ENCODE measurements at places on chromosomes 5 and 9.
A peak's percentile ranks its signal among the peaks of the same experiment; 100 is the strongest.

DNA sequence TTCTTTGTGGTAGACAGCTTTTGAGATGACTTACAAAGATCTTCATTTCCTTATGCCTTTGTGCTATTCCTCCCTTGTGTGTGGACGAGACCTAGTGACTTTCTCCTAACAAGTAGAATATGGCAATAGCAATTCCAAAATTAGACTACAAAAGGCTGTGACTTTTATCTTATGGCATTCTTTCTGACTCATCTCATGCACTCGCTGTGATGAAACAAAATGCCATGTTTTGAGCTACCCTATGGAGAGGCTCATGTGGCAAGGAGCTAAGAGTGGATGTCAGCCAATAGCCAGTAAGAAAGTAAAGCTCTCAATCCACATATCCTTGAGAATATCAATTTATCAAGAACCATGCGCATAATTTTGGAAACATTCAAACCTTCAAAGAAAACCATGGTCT is 380.5 kb upstream of the SMC2 start:
- H3K4me3 ChIP-seq = no peak overlapping the region
- no peak for DNase-seq
- no peaks in the 10 kb centered on the region for H3K4me1 ChIP-seq
- no peaks in the 10 kb centered on the region for H3K36me3 ChIP-seq

DNA sequence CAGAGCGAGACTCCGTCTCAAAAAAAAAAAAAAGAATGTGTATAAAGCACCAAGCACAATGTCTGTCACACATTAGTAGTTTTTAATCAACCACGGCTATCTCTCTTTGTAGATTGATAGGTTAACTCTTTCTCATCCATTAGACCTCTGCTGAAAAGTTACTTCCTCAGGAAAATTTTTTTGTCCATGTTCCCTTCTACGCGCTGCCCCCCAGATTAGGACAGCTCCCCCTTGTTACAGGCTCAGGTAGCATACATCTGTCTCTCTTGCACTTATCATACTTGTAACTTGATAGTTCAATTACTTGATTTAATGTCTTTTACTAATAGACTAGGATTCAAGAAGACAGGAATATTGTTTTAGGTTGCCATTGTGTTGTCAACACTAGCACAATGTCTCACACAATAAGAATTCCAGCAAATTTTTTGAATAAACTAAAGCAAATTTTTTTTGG is 1.5 kb downstream of the SPDL1 start:
- no peaks in the 10 kb centered on the region for H3K27me3 ChIP-seq
- H3K27ac ChIP-seq = no peak overlapping the region
- H3K4me3 ChIP-seq = no peak overlapping the region
- no peaks in the 10 kb centered on the region for H3K4me1 ChIP-seq

- no peak for DNase-seq
- no peaks in the 10 kb centered on the region for H3K4me1 ChIP-seq
- no peak overlapping the region for H3K27ac ChIP-seq
- H3K27me3 ChIP-seq = no peaks in the 10 kb centered on the region
Measured at GRCh38 chr5:90503596-90503995, 25.8 kb downstream of the LYSMD3 start.

DNA sequence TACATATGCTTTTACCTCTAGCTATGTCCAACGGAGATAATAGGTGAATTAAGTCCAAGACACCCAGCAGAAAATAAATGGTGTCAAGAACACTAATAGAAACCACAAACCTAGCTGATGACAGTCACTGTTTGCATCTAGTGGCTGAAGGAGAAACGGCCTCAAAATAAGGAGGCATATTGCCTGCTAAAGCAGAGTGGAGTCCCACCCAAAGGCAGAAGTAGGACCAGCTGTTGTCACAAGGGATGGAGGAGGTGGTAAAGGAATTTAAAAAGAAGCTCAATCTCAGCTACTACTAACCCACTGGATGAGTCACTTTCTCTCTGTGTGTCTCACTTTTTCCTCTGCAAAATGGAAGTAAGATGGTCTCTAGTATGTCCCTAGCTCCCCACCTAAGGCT is 224.3 kb downstream of the GRIA1 start:
- H3K27me3 ChIP-seq = no peaks in the 10 kb centered on the region
- no peak overlapping the region for H3K4me3 ChIP-seq
- no peaks in the 10 kb centered on the region for H3K36me3 ChIP-seq
- no peaks in the 10 kb centered on the region for H3K4me1 ChIP-seq

- no peaks in the 10 kb centered on the region for H3K36me3 ChIP-seq
- H3K27me3 ChIP-seq = no peaks in the 10 kb centered on the region
- H3K4me1 ChIP-seq = peaks cover 24% of the 10 kb centered on the region
- H3K27ac ChIP-seq = peak overlapping the region; percentile 34
Measured at GRCh38 chr9:94945197-94946144, 219.0 kb downstream of the AOPEP start.

- no peak overlapping the region for H3K4me3 ChIP-seq
- no peak overlapping the region for H3K27ac ChIP-seq
- no peaks in the 10 kb centered on the region for H3K36me3 ChIP-seq
- no peaks in the 10 kb centered on the region for H3K4me1 ChIP-seq
- H3K27me3 ChIP-seq = no peaks in the 10 kb centered on the region
- no peak for DNase-seq
Measured at GRCh38 chr5:175746851-175747250, 89.0 kb downstream of the HRH2 start.

GRCh38 chr9:80538976-80539375 is 967.2 kb downstream of the TLE4 start:
- no peaks in the 10 kb centered on the region for H3K36me3 ChIP-seq
- no peak overlapping the region for H3K27ac ChIP-seq
- no peaks in the 10 kb centered on the region for H3K27me3 ChIP-seq
- H3K4me1 ChIP-seq = no peaks in the 10 kb centered on the region

- H3K36me3 ChIP-seq = no peaks in the 10 kb centered on the region
- H3K4me1 ChIP-seq = no peaks in the 10 kb centered on the region
- H3K27me3 ChIP-seq = no peaks in the 10 kb centered on the region
- no peak overlapping the region for H3K27ac ChIP-seq
- no peak for DNase-seq
- no peak overlapping the region for H3K4me3 ChIP-seq
Measured at GRCh38 chr5:127551410-127552041, 34.1 kb downstream of the PRRC1 start.

DNA sequence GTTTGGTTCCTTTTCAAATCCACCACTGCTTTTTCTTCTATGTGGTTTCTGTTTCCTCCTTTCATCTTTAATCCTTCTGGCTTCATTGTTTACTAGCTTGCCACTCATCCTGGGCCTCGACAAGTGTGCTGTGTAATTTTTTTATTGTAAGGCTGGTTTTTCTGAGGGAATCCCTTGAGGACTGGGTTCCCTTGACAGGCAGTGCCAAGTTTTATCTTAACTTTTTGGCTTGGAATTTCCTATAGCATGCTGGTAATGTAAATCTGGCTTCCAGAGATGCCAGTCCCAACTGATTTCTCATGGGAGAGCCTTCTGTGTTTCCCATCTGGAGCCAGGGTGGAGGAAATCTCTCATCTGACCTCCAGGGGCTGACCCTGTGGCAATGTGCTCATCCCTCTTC is 184.7 kb downstream of the ROR2 start:
- H3K27me3 ChIP-seq = no peaks in the 10 kb centered on the region
- no peaks in the 10 kb centered on the region for H3K36me3 ChIP-seq
- no peak overlapping the region for H3K4me3 ChIP-seq
- H3K4me1 ChIP-seq = no peaks in the 10 kb centered on the region
- DNase-seq = no peak

GRCh38 chr9:70613024-70613768 is 198.7 kb upstream of the KLF9 start:
- DNase-seq = no peak
- no peak overlapping the region for H3K4me3 ChIP-seq
- no peaks in the 10 kb centered on the region for H3K36me3 ChIP-seq
- H3K27ac ChIP-seq = peak overlapping the region; percentile 90
- H3K27me3 ChIP-seq = no peaks in the 10 kb centered on the region

DNA sequence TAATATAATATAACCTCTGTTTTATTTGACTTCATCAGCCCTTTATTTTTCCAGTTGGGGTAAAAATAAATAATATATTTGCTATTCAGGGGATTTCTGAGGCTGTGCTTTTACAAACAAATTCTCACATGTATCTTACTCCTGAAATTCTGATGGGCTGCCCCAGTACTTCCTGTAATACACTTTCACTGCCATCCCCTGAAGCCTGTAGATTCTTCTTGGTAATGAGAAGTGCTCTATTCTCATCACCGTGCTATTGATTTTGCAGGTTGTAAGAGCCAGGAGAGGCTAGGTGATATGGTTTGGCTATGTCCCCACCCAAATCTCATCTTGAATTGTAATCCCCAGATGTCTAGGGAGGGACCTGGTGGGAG is 91.9 kb upstream of the CEP78 start:
- DNase-seq = no peak
- H3K4me1 ChIP-seq = no peaks in the 10 kb centered on the region
- H3K27me3 ChIP-seq = no peaks in the 10 kb centered on the region
- H3K36me3 ChIP-seq = no peaks in the 10 kb centered on the region
- H3K27ac ChIP-seq = no peak overlapping the region

GRCh38 chr9:82621447-82621846 is 441.5 kb downstream of the RASEF start:
- H3K4me1 ChIP-seq = no peaks in the 10 kb centered on the region
- H3K27me3 ChIP-seq = no peaks in the 10 kb centered on the region
- H3K36me3 ChIP-seq = no peaks in the 10 kb centered on the region
- no peak for DNase-seq
- H3K4me3 ChIP-seq = no peak overlapping the region
